ENCODE measurements at places on chromosomes 7 and 10.

- no peak for DNase-seq
Observed at GRCh38 chr7:141874787-141875186, 33.5 kb upstream of the PRSS37 start.

- DNase-seq = no peak
Observed at GRCh38 chr7:139853506-139854123, 24.6 kb downstream of the TBXAS1 start.

GRCh38 chr10:101749047-101750016, 26.6 kb downstream of the FGF8 start:
- peak; percentile 89 for DNase-seq

DNA sequence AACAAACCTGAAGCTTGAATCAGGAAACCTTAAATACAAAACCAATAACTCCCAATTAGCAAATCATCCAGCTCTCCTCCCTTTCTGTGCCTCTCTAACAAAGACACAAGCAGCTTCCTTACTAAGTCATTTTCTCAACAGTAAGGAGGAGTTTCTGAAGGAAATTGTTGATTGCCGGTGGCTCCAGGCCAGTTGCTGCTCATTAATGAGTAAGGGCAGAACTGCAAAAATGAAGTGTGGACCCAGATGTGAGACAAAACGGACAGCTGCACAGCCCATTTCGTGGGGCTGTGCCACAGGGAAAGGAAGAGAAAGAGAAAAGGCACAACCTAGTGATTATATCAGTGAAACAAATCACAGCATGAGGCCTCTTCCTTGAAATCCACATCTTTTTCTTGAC, 42.8 kb upstream of the RHOBTB1 start:
- peak; percentile 9 for DNase-seq

DNA sequence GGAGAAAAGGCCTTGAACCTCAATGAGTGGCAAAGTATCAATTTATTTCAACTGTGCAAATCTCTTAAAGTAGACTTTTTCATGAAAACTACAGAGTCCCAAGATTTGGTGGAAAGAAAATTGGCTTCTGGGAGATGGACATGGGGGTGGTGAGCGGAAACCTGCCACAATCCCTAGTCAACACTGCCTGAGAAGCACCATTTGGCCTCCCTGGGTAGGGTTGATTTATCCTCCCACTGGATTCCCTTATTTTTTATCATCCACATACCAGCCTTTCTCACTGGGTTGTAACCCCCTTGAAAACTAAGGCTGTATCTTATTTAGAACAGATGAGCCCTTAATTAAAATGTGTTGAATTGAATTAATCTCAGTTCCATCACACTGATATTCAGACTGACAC, 101.7 kb upstream of the PTN start:
- no peak for DNase-seq

DNA sequence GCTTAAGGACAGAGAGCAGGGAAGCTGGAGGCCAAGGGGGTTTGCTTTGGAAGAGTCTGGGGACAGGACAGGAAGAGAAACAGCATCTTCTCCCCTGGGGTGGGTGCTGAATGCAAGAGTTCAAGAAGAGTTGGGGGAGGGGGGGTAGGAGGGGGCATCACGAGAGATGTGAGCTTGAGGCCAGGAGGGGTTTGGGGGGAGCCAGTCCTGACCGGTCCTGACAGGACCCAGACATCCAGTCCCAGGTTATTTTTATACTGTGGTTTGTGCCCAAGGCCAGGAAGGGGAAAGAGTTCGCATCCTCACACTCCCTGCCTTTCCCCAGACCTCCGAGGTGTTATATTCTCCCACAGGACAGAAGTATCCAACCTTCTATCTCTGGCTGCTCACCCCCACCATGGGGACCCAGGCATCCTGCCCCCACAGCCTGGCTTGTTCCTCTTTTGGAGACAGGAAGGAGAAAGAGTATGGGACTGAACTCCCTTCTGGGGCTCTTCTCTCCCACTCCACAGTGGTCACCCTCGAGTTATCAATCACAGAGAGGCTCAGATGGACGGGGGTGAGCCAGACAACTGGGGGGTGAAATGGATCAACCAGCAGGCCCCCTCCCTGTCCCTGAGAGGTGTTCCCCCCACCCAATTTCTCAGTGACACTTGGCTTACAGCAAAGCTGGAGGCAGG, 2.8 kb downstream of the TSC22D4 start:
- DNase-seq = no peak

- no peak for DNase-seq
Observed at GRCh38 chr10:128064108-128064969, 61.9 kb downstream of the MKI67 start.

GRCh38 chr10:15365692-15366091, 5.4 kb downstream of the FAM171A1 start:
- no peak for DNase-seq

DNA sequence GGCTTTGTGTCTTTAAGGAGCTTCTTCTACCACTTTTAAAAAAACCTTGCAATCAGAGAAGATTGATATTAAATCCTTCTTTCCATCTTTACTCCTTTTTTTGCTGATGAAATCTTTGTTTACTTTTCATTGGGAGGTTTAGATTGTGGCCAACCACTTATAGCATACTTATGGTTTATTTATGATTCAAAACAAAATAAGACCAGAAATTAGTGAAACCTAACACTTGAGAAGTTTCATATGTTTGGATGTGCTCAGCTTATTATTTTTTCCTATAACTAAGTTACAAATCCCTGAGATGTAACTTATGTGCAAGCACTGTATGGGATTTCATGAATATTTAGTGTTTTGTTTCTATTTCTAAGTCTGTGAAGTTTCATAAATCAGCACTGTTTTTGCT, 13.5 kb upstream of the PRPS1L1 start:
- DNase-seq = no peak

DNA sequence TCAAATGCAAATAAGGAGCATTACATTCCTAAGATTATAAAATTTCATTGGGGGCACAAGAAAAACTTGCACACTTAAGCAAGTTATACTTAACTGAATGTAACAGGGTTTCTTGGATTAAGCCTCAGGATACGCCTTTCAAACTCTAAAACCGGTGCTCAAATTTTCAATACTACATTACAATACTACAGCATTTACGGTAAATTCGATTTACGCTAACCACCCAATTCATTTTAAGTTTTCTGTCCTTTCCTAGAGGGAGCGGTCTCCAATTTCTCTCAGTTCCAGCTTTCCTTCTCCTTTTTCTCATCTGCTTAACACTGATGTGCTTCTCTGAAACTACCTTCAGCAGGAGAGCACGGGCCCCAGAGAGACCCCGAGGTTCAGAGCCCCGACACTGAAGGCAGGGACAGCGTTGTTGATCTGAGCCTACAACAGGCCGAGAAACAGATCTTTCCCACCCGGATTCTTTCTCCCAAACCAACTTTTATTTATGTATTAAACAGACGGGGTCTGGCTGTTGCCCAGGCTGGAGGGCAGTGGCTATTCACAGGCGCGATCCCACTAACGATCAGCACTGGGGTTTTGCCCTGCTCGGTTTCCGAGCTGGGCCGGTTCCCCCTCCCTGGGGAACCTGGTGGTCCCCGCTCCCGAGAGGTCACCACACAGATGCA, 798 bp downstream of the ZNF425 start:
- no peak for DNase-seq

DNA sequence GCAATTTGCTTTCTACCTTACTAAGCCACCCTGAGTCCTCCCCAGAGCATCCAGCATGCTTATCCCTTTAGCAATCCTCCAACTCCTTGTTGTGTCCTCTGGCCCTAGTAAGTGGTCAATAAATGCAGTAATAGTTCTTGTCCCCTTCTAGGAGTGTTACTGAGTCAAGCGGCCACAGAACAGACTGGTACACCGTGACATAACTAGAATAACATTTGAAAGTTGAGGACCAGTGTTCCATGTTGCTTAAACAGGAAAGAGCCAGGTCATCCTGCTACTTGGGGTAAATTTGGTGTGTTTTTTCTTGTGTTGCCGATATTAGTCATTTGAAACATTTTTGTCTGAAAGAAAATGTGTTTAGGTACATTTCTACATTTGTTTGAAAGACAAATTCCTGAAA, 4.8 kb upstream of the CDK6 start:
- no peak for DNase-seq

DNA sequence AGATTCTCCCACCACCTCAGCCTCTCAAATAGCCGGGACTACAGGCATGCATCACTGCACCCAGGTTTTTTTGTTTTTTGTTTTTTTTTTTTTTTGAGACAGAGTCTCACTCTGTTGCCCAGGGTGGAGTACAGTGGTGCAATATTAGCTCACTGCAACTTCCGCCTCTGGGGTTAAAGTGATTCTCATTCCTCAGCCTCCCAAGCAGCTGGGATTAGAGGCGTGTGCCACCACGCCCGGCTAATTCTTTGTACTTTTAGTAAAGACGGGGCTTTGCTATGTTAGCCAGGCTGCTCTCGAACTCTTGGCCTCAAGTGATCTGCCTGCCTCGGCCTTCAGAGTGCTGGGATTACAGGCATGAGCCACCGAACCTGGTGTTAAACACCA, 107.5 kb upstream of the KIF5B start:
- no peak for DNase-seq

GRCh38 chr10:6204341-6205191, 1.8 kb downstream of the PFKFB3 start:
- DNase-seq = peak; percentile 88

DNA sequence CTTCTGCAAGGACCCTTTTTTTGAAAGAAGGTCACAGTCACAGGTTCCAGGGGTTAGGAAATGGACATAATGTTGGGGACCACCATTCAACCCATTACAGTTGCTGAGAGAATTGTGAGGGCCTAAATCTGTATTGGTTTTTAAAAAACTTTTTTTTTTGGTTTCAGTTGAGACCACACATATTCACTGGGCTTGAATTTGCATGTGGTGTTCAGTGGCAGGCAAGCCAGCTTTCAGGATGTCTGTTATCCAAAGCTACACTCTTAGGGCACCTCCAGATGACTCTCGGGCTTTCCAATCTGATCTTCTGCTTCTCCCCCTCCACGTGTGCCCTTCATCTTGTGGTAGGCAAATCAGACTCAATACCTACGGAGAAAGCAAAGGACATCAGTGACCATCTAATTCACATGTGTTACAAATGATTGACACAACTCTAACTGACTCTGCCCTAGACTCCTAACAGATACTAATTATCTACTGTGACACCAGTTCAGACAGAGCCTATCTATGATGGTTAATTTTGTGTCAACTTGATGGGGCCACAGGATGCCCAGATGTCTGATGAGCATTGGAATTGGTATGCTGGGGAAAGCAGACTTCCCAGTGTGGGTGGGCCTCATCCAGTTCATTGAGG, 93.3 kb upstream of the ELMO1 start:
- no peak for DNase-seq

DNA sequence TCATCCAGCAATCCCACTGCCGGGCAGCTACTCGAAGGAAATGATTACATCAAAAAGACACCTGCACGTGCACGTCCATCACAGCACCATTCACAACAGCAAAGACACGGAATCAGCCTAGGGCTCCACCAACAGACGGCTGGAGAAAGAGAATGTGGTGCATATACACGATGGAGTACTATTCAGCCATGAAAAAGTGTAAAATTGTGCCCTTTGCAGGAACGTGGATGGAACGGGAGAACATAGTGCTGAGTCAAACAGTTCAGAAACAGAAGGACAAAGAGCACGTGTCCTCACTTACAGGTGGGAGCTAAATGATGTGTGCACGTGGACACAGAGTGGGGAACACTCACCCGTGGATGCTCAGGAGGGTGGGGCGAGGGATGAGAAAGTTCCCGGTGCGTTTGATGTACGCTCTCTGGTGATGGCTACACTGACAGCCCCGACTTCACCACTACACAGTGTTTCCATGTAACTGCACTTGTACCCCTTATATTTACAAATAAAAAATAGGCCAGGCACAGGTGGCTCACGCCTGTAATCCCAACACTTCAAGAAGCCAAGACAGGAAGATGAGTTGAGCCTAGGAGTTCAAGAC, 92.0 kb downstream of the PDGFA start:
- DNase-seq = no peak

DNA sequence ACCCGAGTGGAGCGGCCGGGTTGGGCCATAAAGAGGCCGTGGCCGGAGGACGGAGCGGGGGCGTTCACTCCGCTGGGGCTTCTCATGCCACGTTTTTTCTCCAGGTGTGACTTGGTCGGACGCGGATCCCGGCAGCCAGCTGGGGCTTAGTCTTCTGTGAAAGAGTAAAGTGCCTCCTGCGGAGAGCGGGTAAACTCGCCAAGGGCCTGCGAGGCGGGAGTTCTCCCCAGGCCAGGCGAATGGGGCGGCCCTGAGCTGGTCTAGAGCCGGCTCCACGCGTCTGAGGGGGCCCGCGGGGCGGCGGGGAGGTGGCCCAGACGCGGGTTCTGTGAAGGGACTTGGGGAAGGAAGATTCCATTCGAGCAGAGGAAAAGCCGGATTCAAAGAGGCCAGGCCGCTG, 86.3 kb upstream of the VIPR2 start:
- peak; percentile 6 for DNase-seq

- no peak for DNase-seq
Observed at GRCh38 chr7:73768641-73769480, 1.2 kb downstream of the CLDN3 start.

DNA sequence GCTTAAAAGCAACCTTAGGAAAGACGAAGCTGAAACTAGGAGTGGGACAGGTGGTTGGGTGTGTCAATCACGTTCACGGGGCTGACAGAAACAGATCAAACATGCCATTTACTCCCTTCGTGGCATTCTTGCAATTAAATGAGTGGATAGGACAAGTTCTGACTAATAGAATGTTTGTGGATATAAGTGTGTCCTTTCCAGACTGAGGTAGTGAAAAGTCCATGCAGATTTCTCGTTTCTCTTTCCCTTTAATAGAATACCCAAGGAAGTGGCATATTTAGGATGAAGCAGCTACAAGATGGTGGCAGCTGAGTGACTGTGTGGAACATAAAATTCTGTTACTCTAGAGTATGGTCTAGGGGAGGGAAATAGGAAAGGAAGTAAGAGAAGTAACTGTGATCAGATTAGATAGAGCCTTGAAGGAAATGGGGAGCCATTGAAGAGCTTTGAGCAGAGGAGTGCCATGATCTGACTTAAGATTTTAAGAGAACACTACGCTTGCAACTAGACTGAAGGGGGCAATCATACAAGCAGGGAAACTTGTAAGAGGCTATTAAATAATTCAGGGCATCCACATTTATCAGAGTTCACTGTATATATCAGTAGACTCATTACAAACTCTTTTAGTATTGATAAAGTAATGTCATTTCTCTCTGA, 46.3 kb upstream of the HYAL4 start:
- DNase-seq = no peak

GRCh38 chr7:139675127-139676125, 102.4 kb downstream of the HIPK2 start:
- no peak for DNase-seq
